ELR (cell line): ENCODE measurements at places on chromosomes 4 and X.

DNA sequence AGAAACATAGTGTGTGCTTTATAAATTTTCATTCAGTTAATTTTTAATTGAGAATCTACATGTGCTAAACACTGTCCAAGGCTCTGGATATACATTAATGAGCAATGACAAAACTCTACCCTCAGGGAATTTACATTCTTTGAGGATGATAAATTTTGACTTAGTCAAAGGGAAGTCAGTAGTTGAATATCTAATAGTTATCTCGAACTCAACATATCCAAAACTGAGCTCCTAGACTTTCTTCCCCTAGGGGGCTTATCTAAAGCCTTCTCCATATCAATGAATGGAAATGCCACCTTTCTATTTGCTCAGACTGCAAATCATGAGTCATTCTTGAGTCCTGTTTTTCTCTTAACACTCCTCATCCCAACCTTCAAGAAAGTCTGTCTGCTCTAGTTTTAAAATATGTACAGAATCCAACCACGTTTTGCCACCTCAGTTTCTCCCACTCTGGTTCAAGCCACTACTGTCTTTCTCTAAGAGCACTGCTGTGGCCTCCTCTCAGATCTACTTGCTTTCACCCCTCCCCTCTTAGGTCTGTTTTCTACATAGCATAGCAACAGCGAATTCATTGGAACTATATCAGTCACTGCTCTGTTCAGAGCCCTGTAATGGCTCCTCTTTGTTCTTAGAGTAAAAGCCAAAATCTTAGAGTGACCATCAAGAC is 9.5 kb downstream of the PARM1 start:
- peak; percentile 76 for DNase-seq

DNA sequence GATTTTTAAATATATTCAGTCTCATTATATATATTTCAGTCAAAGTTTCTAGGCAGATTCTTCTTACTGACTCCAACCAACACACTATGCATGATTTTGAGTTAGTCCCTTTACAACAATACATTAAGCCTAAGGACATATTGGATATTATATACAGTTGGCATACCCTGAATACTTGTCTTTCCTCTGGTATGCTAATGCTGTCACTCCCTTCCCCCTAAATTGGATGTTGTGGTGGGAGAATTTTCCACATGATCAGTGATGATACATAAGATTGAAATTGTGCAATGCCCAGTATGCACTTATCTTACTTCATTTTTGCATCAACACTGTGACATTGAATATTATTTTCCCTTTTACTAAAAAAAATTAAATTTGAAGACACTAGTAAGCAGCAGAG is 935.2 kb downstream of the PCDH7 start:
- DNase-seq: peak; percentile 41

- no peak for DNase-seq
Observed at GRCh38 chr4:111136967-111137366, 514.1 kb upstream of the PITX2 start.

GRCh38 chr4:54445866-54446265 is 211.9 kb upstream of the KIT start:
- DNase-seq: no peak

DNA sequence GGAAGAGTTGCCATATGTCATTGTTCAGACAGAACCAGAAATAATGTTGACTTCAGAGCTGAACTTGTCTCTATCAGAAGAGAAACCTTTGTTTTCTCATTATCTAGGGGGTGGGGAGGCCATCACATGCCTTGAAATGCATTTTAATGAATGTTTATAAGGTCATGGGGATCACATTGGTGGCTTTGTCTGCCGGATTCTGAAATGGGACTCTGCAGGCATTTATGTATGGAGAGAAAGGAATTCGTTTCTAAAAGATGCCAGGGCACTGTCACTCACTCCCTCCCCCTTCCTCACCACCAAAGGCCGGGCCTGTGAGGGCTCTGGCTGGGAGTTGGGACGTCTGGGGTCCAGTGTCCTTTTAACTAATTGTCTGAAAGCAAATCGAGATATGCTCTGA is 102.2 kb downstream of the MAMLD1 start:
- DNase-seq: no peak

DNA sequence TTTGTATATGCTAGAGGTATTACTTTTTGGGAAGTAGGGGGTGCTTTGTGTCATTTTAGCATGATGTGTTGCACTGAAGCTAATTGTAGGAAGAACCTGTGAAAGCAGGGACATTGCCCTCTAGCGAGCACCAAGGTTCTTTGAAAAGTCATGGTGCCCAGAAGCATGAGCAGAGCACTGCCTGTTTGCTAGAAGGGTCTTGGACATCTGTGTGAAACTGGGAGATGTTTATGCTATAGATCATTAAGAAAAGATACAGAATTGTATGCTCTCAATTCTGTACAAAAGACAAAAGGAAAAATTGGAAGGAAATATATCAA is 14.7 kb downstream of the GRPR start:
- DNase-seq: no peak

DNA sequence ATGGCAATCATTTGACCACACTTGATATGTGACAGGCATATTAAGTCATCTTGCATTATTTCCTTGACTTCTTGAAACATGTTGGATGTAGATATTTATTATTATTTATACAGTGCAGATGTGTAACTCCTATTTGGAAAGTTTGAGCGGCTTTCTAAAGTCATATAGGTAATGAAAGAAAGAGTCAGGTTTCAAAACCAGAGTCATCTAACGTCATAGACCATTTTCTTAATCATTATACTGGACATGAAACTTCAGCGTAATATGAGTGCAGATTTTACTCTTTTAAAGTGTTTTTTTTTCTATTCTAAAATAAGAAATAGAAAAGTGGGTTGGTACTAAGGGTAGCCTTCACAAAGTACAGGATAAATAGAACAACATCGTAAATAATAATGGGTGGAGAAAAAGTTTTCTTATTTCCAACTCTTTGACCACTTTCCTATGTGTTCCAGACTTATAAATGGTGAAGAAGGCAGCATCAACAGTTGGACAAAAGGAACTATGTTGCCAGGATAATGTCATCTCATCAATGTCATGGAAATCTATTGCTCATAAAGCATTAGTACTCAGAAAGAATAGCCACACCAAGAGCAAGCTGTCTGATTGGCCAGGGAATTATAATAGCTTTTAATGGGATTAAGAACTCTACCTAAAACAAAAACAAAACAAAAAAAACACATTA is 108.0 kb upstream of the PCDH18 start:
- DNase-seq: no peak

DNA sequence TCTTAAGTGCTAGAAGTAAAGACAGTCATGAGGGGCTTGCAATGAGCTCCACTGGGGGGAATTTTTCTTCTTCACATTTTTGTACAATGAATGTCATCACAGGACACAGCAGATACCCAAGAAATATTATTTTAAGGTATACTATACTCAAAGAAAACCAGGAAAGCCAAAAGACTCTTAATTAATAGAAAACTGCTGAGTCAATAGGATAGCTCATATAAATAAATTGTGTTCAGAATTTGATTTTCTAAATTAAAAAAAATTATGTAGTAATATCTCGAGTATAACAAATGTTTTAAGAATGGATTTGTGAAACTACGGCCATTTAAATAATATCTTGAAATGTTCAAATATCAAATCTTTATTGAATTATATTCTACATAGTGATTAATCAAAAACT is 25.7 kb upstream of the CXCL8 start:
- DNase-seq: no peak

DNA sequence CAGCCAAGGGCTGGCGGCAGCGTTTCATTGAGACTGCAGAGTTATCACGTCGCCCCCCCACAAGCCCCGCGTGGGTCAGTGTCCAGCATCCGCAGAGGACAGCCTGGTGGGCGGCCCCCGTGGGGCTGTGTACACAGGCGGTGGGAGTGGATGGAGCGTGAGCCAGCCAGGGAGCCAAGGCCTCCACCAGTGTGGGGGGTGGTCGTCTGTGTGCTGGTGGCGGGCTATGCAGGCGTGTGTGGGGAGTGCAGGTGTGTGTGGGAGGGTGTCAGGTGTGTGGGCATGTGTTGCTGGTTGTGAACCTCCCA is 56.5 kb upstream of the NKX1-1 start:
- no peak for DNase-seq

DNA sequence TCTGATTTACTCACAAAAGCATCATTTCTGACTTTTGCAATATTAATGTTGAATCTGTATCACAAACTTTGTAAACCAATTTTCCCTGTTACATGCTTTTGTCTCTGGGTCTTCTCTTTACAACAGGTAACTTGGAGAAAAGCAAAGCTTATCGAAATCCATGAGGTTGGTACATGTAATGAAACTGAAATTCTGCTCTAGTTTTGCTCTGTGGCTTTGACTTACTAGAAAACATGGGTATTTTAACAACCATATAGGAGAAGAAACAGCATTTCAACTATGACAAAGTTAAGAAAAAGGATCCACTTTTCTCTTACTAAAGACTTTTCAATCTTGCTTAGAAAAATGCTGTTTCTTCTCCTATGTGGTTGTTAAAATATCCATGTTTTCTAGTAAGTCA is 645.8 kb downstream of the STIM2 start:
- no peak for DNase-seq

GRCh38 chr4:150082241-150082640 is 4.0 kb downstream of the DCLK2 start:
- DNase-seq: no peak

- peak; percentile 27 for DNase-seq
Observed at GRCh38 chr4:23770011-23770410, 119.8 kb downstream of the PPARGC1A start.

DNA sequence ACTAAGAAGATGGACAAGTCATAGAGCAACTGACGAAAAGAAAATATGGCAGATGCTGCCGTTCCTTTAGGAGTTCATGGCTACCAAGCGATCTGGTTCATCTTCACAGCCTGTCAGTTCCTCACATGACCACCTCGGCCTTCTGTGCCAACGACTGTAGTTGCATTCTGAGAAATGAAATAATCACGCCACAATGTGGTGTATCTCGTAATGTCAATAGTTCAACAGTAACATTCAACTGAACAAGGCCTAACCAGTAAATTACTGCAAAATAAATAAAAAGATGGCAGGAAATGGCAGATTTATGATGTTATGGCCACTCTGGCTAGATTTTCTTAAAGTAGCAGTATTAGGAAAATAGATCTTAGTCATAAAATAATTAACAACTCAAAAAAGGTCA is 4.4 kb downstream of the GPRIN3 start:
- no peak for DNase-seq

DNA sequence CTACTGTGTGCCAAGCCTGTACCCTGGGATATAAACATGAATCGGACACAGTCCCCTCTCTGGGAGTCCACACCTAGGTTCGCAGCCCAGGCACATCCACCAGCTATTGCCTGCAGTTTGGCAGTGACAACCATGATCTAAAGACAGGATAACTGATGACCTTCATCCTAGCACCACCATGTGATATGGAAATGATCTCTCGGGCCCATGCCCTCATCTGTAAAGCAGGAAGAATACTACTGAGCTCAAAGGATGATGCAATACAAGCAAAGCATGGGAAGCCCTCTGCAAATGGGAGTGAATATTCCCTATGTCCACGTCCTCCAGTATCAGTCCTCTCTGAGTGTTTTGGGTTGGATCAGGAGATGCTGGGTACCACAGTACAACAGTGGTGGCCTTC is 80.9 kb upstream of the MSX1 start:
- DNase-seq: no peak

DNA sequence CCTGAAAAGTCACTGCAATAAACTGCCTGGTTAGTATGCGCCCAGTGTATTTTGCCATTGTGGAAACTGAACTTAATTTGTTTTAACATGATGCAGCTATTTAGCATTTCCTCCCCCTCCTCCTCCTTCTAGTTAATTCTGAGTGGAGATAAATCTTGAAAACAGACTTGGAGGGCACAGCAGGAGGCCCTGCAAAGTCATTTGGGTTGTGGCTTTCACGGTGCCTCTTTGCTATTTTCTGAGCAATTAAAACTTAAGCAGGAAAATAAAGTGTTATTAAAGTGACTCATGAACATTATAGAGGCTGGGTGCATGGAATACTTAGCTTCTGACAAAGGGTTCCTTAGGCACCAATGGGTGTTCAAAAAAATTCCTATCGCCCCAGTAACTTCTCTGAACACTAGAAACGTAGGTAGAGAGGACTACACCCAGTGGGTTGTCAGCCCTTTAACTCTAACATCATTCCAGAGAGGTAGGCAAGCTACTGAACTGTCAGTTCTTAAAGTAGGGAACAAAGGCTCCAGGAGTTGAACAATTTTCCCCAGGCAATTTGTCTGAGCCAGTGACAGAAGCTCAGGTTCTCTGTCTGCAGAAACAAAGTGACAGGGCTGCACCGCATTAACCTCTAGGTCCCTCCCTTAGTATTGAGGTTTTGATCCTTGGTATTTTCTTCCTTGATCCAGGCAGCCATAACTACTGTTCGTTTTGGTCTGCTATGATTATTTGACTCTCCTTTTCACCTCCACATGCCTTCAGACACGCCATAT is 158.3 kb upstream of the KIT start:
- DNase-seq: peak; percentile 57

DNA sequence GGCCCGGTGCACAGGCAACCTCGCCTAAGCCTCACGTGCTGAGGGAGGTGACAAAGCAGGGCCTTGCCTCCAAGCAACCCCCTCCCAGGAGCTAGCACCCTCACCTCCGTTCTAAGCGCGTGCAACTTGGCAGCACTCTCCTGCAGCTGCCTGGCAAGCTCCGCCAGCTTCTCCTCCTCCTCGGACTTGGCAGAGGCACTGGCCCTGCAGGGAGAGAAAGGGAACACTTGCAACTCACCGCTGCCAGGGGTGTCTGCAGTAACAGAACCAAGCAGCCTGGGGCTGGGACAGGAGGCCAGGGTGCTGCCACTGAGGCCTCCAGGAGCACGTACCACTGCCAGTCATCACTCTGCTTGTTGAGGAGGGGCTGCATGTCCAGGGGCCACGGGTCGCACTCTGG is 10.3 kb upstream of the TREX2 start:
- DNase-seq: no peak

GRCh38 chr4:126409746-126410145 is 1095.0 kb downstream of the FAT4 start:
- DNase-seq: no peak

DNA sequence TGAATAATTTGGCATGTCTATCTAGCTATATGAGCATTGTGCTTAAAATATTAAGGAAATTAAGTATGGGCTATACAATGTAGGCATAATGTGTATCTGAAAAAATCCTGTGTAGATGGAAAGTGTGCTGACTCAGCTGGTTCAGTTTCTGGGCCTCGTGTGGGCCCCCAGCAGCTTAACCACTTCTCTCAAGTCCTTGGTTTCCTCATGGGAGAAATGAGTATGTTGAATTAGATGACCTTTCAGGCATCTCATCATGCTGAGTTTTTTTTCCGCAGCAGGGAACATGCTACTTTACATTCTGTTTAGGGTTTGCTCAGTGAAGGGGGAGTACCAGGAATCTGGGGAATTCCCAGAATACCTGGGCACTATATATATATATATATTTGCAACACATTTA is 30.5 kb downstream of the RHOH start:
- DNase-seq: no peak

DNA sequence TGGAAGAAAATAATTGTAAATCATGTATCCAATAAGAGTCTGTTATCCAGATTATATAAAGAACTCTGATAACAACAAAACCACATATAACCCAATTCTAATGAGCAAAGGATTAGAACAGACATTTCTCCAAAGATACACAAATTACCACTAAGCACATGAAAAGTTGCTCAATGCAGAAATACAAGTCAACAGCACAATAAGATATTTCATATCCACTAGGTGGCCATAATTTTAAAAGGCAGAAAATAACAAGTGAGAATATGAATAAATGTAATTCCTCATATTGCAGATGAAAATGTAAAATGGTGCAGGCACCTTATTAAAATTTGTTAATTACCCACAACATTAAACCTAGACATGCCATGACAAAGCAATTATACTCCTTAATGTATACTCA is 73.9 kb upstream of the ZCCHC13 start:
- no peak for DNase-seq
